GM04503 (cell line): ENCODE measurements at places on chromosomes 6 and 20.

DNA sequence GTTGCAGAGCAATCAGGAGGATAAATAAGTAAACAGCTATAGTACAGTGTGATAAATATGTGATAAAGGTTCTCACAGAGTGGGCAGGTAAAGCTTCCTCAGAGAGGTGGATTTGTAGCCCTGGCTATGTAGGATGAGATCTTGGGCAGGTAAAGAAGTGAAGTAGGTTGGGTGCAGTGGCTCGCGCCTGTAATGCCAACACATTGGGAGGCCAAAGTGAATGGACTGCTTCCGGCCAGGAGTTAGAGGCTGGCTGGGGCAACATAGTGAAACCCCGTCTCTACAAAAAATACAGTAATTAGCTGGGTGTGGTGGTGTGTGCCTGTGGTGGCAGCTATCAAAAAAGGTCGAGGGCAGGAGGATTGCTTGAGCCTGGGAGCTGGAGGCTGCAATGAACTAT, 72.9 kb downstream of the ZFP64 start:
- DNase-seq: no peak

DNA sequence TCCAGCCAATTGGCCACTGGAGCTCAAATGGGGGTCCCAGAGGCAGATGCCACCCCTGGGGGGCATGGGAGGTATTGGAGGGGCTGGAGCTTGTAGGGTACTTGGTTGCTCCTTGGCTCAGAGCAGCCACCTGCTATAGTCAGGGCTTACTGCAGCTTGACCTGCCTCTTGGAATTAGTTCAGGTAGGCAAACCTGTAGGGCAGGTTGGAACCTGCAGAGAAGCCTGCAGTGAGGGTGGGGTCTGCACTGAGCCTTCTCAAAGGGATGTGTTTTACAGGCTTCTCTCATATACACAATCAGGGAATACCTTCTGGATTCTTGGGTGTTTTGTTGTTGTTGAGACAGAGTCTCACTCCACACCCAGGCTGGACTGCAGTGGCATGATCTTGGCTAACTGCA, 94.2 kb upstream of the MYL9 start:
- no peak for DNase-seq

GRCh38 chr6:95292011-95292410, 285.3 kb upstream of the MANEA start:
- DNase-seq: no peak

- no peak for DNase-seq
Observed at GRCh38 chr6:42400061-42400760, 51.5 kb downstream of the TRERF1 start.

GRCh38 chr20:53625311-53626129, 31.9 kb upstream of the ZNF217 start:
- DNase-seq: no peak

DNA sequence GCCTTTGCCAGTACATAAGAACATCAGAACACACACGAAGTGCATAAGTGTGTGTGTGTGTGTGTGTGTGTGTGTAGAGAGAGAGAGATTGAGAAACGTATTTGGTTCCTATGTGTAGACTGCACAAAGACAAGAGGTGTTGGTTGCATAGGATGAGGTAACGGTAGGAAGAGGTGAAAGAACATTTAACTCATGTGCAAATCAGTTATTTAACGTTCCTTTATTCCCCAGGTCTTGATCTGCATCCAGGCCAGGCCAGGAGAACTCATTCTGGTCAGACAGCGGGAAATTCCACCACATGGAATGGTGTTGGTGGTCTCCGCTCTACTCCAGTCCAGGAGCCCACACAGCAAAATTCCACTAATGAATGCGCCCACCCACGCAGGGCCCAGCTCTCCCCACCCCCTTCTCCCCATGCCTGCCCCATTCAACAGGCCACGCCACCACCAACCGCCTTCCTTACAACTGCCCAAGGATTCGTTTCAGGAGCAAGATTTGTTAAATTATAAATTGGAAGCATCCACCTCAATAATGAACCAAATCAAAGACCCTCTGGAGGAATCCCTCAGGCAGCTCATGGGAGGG, 86.8 kb downstream of the CLIC5 start:
- DNase-seq: no peak

GRCh38 chr6:105388392-105388791, 14.5 kb downstream of the PREP start:
- no peak for DNase-seq

- DNase-seq: peak; percentile 73
Observed at GRCh38 chr6:44738601-44739146, 351.2 kb downstream of the CDC5L start.

GRCh38 chr6:159602431-159603041, 90.5 kb downstream of the SOD2 start:
- DNase-seq: no peak

DNA sequence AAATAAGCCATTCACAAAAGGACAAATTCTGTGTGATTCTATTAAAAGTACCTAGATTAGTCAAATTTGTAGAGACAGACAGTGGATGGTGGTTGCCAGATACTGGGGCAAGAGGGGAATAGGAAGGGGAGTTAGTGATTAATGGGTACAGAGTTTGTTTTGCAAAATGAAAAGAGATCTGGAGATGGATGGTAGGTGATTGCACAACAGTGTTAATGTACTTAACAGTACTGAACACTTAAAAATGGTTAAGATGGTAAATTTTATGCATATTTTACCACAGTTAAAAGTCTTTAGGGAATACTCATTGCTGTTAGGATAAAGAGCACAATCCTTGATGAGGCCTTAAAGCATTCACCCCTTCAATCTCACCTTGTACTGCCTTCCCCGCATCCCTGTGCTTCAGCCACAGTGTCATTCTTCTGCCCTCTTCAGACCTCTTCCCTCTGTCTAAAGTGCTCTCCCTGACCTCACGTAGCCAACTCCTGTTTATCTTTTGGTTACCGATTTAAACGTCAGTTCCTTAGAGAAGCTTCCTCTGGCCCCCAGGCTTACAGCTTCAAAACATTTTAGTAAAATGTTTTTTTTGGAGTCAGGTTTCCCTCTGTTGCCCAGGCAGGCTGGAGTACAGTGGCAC, 11.8 kb downstream of the PSMF1 start:
- no peak for DNase-seq

- no peak for DNase-seq
Observed at GRCh38 chr20:19492116-19492515, 265.9 kb upstream of the RIN2 start.

GRCh38 chr20:64196309-64196708, 32.1 kb downstream of the MYT1 start:
- DNase-seq: no peak

- DNase-seq: no peak
Observed at GRCh38 chr20:41573955-41574354, 44.2 kb downstream of the CHD6 start.

DNA sequence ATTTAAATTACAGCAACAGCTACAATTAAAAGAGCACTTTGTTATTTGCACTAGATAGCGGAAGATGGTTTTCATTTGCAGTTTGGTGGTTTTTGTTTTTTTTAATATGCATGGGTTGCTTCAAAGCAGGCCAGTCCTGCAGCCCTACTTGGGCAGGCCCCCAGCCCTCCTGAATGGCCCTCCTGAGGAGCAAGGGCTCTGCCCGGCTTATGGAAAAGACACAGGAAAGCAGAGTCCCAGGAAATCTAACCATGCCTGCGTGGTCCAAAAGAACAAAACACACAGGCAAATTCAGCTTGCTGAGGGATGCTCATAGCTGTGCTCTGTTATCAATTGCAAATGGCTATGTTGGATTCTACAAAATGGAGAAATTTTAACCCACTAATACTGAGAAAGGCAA, 371.1 kb upstream of the ARID1B start:
- no peak for DNase-seq

GRCh38 chr6:4587171-4587570, 189.0 kb upstream of the CDYL start:
- DNase-seq: no peak
